ENCODE measurements at places on chromosomes 1 and 21. TPM values are rescaled to one million over a fixed set of nuclear protein-coding genes. Genes with fewer than 3 reads are reported as not detected.

The LRRC3 gene
- total RNA-seq = 5.9 TPM

DNA sequence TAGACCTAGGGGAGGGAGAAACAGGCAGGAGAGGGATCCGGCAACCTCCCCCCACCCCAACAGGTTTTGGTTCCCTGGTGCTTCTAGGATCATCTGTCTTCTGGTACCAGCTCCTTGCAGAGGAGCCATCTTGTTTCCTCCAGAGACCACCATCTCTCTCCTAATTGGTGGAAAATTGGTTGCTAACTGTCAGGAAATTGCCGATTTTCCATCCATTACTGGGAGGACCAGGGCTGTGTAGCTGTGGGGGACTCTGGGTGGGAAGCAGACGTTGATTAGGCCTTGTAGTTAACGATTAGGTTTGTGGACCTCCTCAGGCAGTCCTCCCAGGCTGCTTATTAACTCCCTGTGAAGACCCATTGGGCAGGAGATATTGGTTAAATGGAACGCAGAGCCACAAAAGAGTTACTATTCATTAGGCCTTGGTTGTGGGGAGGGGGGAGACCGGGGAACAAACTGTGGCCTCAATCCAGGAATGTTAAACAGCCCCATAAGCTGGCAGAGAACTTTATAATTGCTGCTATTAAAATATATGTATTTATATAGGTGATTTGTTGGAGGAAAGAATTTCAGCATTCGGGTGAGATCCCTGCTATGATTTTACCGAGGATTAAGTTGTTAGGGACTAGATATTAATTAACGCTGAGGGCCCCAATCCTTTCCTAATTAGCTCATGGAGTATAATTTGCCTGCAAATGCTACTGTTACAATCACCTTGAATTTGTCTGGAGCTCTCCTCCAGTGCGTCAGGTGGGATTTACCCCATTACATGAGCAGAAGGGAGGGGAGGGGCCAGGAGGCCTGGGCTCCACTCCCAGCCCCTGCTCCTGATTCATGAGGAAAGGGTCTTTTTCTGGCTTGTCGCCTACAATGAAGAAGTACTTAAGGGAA is 61.2 kb upstream of the TRABD2B start:
- H3K36me3 ChIP-seq = no peaks in the 10 kb centered on the region
- no peaks in the 10 kb centered on the region for H3K27me3 ChIP-seq
- no peak overlapping the region for H3K4me3 ChIP-seq
- H3K27ac ChIP-seq = no peak overlapping the region
- no peak for DNase-seq

The RGSL1 gene
- not detected for total RNA-seq

- H3K4me3 ChIP-seq = no peak overlapping the region
- H3K27ac ChIP-seq = no peak overlapping the region
- peak; percentile 59 for DNase-seq
Measured at GRCh38 chr1:175757381-175758015, 14.1 kb upstream of the TNR start.

- no peaks in the 10 kb centered on the region for H3K36me3 ChIP-seq
- H3K27ac ChIP-seq = no peak overlapping the region
- peaks cover 3% of the 10 kb centered on the region for H3K4me1 ChIP-seq
- peaks cover 9% of the 10 kb centered on the region for H3K27me3 ChIP-seq
Measured at GRCh38 chr1:14922942-14923726, 230.4 kb upstream of the TMEM51 start.

DNA sequence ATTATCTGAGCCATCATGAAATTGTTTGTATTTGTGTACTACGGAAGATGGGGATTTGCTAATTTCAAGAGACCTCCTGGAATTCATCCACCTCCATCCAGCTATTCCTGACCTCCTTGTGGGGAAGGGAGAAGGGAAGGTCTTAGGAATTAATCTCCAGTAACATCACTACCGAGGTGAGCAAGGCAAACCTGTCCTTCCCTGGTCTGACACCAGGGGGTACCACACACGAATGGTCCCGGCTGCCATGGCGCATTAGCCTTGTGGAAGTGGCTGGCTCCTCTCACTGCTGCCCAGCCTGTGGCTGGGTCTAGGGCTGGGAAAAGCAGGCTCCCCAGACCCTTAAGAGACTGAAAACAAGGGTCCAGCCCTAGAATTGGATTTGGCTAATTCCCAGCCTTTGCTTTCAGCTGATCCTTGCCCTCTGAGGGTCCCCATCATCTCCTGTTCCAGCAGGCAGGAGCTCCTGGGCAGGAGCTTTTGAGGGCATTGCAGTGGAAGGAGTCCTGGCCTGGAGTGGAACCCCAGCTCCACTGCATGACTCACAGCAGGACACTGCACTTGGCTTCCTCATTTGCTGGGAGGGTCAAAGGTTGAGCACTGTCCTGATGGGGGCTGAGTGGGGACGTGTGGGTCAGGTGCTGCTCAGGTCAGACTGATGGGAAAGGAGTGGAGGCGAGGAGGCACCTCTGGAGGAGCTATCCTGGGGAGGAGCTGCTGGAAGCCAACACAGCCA is 34.8 kb downstream of the RIMS3 start:
- H3K4me3 ChIP-seq = no peak overlapping the region
- no peak for DNase-seq
- no peaks in the 10 kb centered on the region for H3K4me1 ChIP-seq

DNA sequence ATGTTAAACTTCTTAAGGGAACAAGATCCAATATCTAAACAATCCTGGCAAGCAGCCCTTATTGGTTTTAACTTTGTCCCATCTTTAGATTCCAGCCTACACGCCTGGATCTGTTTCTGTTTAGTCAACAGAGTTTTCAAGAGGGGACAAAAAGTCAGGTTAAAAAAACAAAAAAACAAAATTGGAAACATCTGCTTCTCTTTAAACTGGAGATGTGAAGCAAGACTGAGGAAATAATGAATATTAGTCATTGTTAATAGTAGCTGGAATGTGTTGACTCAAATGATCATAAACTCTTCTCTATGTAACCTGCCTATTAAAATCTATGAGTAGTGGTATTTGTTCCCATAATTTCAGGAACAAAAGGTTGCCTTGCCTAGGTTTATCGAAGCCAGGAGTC is 55.0 kb downstream of the NID1 start:
- H3K4me3 ChIP-seq = no peak overlapping the region
- H3K4me1 ChIP-seq = no peaks in the 10 kb centered on the region
- no peaks in the 10 kb centered on the region for H3K36me3 ChIP-seq
- no peak for DNase-seq
- H3K27ac ChIP-seq = no peak overlapping the region
- H3K27me3 ChIP-seq = no peaks in the 10 kb centered on the region

DNA sequence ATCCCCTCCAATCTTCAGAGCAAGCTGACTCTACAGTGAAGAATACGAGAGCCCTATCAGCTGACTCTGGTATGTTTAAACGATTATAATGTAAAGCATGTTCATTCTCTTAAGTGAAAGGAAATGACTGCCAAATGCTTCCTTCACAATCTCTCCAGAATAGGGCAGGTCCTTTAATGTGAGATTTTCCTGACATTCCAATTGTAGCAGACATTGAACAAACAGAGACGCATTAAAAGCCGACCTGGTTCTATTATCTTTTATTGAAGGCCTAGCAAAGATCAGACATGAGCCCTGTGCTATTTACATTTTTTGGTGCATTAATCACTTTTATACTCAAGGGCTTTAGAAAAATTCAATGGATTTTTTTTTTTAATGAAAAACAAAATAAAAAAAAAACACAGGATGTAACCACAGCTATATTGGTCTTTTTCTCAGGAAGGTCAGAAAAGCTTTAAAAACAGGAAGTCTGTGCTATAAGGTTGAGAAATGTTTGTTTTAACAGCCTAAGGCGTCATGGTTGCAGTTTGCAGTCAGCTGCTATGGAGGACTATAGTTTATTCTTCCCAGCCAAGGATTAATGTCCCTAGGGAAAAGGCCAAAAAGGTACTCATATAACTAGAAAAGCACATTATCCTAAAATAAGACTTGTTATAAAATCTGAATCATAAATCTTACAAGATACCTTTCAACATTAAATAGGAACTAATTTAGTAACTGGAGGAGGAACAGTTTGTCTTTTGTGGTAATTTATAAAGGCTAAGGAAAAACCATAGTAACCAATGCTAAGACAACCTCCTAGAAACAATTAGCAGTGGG is 104.8 kb downstream of the RERE start:
- H3K27me3 ChIP-seq = no peaks in the 10 kb centered on the region
- peak overlapping the region; percentile 28 for H3K27ac ChIP-seq
- no peak overlapping the region for H3K4me3 ChIP-seq
- H3K36me3 ChIP-seq = no peaks in the 10 kb centered on the region

DNA sequence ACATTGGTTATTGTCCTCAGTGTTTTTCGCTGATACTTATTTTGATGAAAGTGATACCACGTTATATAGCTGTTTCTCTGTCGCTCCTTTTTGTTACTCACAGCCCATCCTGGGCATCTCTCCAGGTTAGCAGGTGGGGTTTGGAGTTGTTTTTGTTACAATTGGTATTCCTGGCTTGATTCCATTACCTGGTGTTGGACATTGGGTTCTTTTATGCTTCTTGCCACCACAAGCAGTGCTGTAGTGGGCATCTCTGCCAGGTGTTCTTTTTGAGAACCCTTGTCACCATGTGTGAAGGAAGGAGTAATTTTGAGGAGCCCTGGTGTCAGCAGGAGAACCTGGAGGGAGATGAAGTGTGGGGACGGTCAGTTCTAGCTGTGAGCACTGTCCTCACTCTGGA is 47.5 kb upstream of the PWP2 start:
- H3K36me3 ChIP-seq = peaks cover 5% of the 10 kb centered on the region
- no peak overlapping the region for H3K27ac ChIP-seq
- H3K4me1 ChIP-seq = no peaks in the 10 kb centered on the region
- H3K4me3 ChIP-seq = no peak overlapping the region
- no peak for DNase-seq
- H3K27me3 ChIP-seq = no peaks in the 10 kb centered on the region

The PPIAL4G gene
- total RNA-seq = not detected

The CAPN2 gene
- total RNA-seq = 9.4 TPM

DNA sequence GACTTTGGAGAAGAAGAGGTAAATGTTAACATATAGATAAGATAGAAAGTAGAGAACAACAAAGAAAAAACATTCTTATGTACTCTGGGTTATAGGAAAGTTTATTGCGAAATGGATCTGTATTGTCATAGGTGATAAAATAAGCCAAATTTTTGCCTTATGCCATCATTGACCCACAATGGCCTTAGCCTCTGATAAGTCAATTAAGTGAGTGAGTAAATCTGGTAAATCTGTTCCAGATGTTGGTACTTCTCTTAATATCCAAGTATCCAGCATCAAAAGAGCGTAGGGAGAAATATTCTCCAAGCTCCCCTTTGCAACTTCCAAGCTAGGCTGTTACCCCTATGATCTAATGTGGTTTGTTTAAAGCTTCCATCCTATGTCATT is 38.3 kb upstream of the CLCA4 start:
- no peak for DNase-seq
- no peaks in the 10 kb centered on the region for H3K27me3 ChIP-seq
- H3K4me3 ChIP-seq = no peak overlapping the region
- no peaks in the 10 kb centered on the region for H3K36me3 ChIP-seq

- no peak overlapping the region for H3K4me3 ChIP-seq
- DNase-seq = no peak
- no peaks in the 10 kb centered on the region for H3K27me3 ChIP-seq
- H3K36me3 ChIP-seq = no peaks in the 10 kb centered on the region
- no peak overlapping the region for H3K27ac ChIP-seq
- no peaks in the 10 kb centered on the region for H3K4me1 ChIP-seq
Measured at GRCh38 chr1:2342384-2343022, 48.9 kb downstream of the MORN1 start.

The LCE2B gene
- total RNA-seq = not detected

The UBE2U gene
- not detected for total RNA-seq

DNA sequence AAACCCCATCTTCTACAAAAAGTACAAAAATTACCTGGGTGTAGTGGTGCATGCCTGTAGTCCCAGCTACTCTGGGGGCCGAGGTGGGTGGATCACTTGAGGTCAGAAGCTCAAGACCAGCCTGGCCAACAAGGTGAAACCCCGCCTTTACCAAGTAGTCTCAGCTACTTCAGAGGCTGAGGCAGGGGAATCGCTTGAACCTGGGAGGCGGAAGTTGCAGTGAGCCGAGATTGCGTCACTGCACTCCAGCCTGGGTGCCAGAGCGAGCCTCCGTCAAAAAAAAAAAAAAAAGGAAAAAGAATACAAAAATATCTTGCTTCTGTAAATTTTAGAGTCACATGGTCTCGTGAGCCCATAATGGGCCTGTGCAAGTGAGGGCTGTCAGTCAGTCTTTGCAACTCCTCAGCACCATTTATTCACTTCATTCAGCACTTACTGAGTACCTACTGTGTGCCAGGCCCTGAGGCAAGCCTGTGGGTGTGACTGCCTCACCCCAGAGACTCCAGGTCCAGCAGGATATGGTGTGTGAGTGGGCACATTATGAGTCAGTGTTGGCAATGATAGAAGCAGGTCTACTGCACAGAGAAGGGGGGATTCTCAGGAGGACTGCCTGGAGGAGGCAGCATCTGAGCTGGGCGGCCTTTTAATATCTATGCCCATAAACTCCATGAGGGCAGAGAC is 46.8 kb upstream of the TARDBP start:
- H3K4me3 ChIP-seq = no peak overlapping the region
- DNase-seq = no peak
- no peaks in the 10 kb centered on the region for H3K36me3 ChIP-seq
- H3K27ac ChIP-seq = no peak overlapping the region
- no peaks in the 10 kb centered on the region for H3K27me3 ChIP-seq

DNA sequence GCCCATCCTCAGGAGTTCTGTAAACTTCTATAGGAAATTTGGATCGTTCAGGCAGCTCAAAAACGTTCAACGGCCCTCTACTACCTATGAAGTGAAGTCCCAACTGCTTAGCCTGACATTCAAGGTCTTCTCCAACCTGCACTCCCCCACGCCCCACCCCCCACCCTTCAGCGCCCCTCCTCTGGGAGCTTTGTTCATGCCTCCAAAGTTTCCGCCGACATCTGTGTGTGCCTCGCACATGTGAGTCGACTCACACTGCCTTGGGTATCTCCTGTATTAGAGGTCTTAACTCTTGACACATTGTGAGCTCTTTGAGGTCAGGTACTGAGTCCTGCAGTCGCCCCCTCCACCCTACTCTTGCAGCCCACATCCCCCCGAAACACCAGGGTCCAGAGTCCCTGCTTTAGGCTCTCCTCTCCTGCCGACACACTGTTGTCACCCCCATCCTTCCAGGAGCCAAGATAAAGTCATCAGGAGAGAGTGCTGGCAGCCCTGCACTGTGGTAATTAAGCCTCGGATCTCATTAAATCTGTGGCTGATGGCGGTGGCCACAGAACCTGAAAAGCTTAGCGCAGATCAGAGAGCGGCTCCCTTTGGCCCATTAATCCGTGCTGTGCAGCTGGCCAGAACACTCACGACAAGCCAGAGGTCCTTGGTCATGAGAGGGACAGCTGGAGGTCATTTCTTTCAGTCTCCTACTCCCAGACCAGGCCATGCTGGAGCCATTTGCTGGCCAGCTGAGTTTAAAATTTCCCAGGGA is 1.4 kb upstream of the PAFAH2 start:
- no peak overlapping the region for H3K4me3 ChIP-seq
- no peak for DNase-seq
- no peaks in the 10 kb centered on the region for H3K27me3 ChIP-seq
- no peak overlapping the region for H3K27ac ChIP-seq
- H3K4me1 ChIP-seq = peaks cover 2% of the 10 kb centered on the region
- no peaks in the 10 kb centered on the region for H3K36me3 ChIP-seq

Measured in H1 (cell line).